Iris pigment epithelial cell (primary cell): ENCODE measurements at places on chromosomes 12 and 14.

GRCh38 chr14:80315681-80316080 lies 104.4 kb upstream of the DIO2 start:
- peak; percentile 40 for DNase-seq

DNA sequence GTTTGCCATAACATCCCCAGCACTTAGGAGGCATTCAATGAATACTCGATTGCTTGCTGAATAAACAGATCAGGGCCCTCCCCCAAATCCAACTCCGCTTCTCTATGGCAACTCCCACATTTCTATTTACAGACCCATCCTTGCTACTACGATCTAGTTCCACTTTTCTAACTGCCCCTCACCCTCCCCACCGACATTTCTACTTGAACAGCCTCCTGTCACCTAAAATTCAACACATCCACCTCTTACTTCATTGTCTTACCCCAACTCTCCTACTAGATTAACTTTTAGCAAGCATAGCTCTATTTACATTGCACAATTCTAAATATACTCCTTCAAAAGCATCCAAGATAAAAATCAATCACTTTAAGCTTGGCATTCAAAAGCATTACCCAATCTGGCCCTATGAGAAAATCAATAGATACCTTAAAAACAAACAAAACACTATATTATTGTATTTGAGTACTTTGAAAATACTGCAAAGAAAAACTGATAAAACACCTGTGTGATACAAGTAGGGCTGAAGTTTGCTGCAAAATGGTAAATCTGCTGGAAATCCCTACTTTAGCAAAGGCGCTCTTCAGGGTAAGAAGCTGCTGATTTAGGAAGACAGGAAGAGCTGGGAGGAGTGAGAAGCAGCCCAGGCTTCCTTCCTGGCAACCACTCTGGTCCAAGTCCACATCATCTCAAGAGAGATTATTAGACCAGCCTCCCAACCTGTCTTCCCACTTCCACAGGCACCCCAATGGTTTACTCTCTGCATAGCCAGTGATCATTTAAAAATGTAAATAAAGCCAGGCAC lies 96.4 kb downstream of the HECTD4 start:
- no peak for DNase-seq

- no peak for DNase-seq
Observed at GRCh38 chr14:32546246-32546645, 217.1 kb downstream of the AKAP6 start.

- no peak for DNase-seq
Observed at GRCh38 chr12:131098178-131098981, 144.7 kb downstream of the ADGRD1 start.

DNA sequence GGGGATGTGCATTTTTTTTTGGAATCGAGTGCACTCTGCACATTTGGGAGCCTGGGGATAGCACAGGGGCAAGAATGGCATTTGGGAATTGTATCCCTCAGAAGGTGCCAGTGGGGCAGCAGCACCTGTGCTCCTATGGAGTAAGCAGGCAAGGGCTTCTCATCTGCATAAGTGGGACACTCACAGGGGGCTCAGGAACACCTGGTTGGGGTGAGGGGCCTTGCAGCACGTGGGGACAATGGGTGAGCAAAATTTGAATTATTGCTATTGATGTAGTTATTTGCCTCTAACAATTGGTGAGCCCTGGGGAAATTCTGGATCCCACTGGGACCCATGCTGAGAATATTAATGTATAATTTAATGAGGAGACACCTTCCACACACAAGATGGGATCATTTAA lies 274.2 kb downstream of the TTC6 start:
- no peak for DNase-seq

GRCh38 chr14:99101855-99102461 lies 170.0 kb downstream of the BCL11B start:
- DNase-seq, result no peak

GRCh38 chr14:70097576-70098249 lies 91.0 kb downstream of the SLC8A3 start:
- no peak for DNase-seq

DNA sequence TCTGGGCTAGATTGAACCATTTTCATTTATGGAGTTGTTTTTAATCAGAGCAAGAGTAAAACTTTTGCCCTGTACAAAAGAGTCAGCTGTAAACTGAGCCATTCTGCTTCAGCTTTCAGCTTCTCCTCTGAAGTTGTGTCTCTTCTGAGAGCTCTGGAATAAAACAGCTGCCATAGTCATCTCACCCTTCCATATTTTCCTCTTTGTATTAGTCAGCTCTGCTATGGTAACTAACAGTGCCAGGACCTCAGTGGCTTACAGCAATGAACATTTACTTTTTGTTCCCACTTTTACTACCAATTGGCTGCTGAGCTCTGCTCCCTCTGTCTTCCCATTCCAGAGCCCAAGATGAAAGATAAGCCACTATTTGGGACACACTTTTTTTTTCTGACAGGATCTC lies 178.5 kb downstream of the DAD1 start:
- DNase-seq, result no peak

DNA sequence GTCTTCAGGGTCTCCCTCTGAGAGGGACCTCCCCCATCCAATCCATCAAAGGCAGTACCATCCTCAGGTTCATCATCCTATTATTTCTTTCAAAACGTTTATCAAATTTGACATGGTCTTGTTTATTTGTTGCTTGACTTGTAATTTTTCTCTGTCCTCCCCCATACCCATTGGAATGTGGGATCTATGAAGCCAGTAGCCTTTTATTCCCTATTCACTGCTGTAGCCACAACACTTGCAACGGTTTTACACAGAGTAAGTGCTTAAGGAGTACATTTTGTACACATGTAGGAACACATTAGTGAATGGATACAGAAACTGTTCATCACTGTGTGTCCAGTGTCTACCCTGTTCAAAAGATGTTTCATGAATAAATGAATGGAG lies 41.5 kb downstream of the IGF1 start:
- no peak for DNase-seq

GRCh38 chr14:78310272-78310671 lies 140.1 kb downstream of the NRXN3 start:
- no peak for DNase-seq

- DNase-seq, result no peak
Observed at GRCh38 chr12:19842116-19842515, 402.8 kb downstream of the AEBP2 start.

DNA sequence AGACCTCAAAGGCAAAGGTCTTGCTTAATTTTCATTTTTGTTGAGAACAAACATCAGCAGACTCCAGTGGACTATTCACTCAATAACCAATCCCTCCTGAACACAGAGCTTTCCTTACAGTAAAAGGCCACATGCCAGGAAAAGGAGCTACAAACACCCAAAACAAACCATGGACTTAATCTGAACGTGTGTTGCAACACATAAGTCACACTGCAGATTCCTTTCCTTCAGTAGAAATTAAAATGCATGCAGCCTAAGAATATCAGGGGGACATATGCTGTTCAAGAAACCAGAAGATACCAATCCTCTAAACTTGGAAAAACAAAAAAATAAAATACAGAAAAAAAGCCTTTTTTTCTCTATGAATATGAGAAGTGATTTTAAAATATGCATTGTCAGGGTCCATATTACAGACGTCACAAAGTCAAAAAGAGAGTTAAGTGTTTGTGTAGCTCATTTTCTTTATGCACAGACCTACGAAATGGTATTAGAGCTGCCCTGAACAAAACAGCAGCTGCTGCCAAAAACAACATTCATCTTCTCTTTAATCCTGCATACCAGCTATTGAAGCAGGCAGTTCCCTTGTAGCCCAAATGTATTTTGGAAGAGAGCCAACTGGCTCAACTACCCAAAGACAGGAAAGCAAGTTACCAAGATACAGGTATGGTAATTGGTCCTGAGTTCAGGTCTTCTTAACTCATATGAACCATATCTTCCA lies 26.2 kb downstream of the KITLG start:
- peak; percentile 93 for DNase-seq

- peak; percentile 45 for DNase-seq
Observed at GRCh38 chr14:104968153-104968527, 10.0 kb downstream of the AHNAK2 start.

DNA sequence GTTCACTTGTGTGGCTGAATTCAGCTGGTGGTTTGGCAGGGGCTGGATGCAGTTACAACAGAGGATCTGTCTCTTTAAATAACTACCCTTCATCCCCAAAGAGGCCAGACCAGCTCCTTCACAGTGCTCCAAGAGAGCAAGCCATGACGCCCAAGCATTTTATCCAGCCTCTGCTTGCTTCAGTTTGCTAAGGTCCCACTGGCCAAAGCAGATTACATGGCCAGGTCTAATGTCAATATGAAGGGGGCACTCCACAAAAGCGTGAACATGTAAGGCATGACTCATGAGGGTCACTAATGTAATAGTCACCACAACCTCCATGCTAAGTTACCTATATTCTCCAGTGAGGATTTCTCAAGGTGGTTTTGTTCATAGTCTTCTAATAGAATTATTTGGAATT lies 62.9 kb downstream of the MARK3 start:
- no peak for DNase-seq

DNA sequence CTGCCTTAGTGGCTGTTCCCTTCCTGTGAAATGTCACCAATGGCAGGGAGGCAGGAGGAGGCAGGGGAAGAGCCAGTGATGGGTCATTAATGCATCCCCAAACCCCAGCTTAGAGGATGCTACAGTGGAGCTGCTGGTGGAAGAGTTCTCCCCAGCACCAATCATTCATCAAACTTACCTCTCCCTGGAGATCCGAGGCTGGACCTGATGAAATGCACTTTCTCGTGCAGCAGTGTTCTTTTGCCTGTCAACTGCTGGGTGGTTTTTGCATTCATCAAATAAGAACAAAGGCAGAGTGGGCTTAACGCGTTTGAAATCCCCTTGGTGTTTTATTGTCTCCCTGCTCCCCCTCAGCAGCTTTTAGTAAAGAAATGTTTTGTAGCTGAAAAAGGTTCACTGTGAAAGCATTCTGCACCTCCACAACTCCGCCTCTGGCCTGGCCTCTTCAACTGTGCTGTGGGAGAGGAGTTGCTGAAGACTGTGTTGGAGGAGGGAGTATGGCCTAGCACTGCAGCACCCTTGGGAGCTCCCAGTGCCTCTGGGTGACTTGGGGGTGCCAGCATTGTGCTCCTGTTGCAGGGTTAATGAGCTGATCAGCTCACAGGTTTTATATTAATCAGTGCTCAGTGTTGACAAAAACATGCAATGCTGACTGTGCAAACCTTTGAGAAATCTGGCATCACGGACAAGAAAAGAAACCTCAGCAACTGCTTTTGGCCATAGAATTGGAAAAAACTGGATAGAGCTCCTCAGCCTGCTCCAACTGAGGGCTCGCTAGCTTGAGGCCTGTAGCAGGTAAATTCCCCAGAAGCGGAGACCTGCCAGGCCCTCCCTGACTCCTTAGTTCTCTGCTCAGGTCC lies 14.4 kb downstream of the TSPAN9 start:
- no peak for DNase-seq

- peak; percentile 61 for DNase-seq
Observed at GRCh38 chr14:38137005-38137404, 70.7 kb upstream of the SSTR1 start.

DNA sequence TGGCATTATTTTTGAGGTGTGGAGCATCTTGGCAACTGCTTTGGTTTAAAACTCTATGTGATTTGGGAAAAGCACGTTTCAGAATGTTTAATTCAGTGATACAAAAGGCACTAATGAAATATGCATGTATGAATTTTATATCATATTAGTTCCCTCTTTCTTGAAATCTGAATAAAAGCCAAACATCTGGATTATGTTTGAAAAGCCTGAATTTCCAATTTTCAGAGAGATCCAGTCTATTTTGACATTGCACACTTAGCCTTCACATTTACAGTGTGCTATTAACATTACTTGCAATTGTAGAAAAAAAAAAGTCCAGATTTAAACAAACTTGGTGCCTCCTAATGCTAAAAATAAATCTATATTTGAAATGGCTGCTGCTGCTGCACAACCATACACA lies 219.1 kb upstream of the NPAS3 start:
- DNase-seq, result no peak
